ENCODE measurements at places on chromosomes 13 and 19.

- DNase-seq, result no peak
These were observed 9.5 kb downstream of the KMT2B start for GRCh38 chr19:35727053-35727955.

DNA sequence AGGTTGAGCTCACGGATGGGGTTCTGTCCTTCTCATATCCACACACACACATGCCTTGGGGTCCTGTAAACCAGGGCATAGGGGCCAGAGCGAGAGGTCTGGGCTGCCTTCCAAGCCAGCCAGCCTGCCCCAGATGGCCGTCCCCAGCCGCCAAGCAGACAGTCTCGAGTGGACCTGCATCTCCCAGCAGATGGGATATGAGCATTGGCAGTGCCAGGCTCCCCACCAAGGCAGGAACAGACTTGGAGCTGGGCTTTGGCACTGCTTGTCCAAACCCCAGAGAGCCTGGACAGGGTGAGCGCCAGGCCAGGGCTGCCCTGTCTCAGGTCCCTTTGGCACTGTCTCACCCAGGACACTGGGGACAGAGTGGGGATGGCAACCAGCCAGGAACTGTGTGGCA lies 130.4 kb downstream of the DPF1 start:
- no peak for DNase-seq

GRCh38 chr19:52910648-52911047 lies 12.6 kb downstream of the ZNF888 start:
- no peak for DNase-seq

DNA sequence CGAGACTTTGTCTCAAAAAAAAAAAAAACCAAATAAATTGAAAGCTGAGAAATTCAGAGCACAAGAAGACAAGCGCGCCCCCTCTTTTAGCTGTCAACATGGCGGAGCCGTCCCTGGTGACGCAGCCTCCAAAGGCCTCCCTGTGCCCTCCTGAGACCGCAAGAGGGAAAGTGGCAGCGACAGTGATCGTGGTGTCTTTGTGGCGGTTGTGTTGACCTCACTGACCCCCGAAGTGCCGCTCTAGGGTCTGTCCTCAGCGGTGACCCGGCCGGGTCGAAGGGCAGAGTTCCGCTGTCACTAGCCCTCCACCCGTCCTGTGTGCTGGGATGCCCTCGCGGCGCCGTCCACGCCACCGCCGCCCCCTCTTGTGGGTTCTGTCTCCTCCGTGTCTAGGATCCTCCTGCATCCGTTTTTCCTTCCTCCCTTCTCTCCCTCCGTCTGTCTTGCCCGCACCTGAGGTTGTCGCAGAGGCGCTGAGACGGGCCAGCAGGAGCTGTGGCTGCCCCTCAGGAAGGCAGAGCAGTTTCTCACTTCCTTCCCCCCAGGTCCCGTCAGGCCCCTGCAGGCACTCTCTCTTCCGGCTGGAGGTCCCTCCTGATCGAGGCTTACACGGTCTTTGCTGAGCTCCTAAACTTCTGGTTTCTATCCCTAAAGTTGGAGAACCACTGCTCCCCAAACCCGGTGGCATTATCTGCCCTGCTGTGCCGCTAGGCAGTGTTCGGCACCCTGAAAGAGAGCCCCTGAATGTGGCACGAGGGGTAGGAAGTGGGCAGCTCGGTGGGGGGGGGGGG lies 7.2 kb downstream of the UHRF1 start:
- DNase-seq, result peak; percentile 55

GRCh38 chr13:71877256-71877653 lies 10.3 kb upstream of the DACH1 start:
- DNase-seq, result no peak

- no peak for DNase-seq
These were observed 15.2 kb downstream of the NDFIP2 start for GRCh38 chr13:79496188-79496587.

- DNase-seq, result no peak
These were observed 2.9 kb upstream of the NTF4 start for GRCh38 chr19:49067554-49067953.

DNA sequence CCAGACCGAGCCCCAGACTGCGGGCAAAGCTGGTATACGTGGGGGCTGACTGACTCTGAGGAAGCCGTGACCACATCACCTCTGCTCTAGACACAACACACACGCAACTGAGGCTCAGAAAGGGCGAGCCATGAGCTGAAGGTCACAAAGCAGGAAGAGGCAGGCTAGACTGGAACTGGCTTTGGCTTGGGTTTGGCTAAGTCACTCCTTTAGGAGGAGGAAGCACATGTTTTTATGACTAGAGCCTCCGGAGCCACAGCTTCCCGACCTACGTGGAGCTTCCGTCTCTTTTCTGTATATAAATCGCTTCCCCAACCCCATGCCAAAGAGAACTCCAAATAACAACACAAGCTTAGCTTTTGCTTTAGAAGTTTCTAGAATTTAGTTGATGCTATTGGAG lies 48.0 kb downstream of the RFX2 start:
- DNase-seq, result peak; percentile 15

GRCh38 chr19:17329366-17330261 lies 5.0 kb downstream of the ANO8 start:
- no peak for DNase-seq

GRCh38 chr13:80924596-80924995 lies 583.7 kb upstream of the SPRY2 start:
- no peak for DNase-seq

DNA sequence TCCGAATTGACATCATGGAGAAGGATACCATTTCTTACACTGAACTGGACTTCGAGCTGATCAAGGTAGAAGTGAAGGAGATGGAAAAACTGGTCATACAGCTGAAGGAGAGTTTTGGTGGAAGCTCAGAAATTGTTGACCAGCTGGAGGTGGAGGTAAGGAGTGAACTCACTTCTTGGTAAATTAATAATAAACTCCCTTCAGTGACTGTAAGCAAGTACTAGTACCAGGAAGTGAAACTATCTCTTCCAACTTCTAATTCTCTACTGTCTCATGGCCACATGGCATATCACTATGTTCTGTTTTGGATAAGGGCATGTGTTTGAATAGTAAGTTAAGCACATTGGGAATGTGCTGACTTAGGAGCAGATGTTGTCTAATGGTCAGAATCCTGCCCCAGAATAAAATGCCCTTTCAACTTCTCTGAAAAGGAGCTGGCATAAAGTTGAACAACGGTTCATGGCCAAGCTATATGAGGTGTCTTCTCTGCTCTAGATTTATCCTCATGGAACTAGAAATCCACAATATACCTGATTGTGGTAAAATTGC lies 13.4 kb downstream of the OLFM4 start:
- no peak for DNase-seq

DNA sequence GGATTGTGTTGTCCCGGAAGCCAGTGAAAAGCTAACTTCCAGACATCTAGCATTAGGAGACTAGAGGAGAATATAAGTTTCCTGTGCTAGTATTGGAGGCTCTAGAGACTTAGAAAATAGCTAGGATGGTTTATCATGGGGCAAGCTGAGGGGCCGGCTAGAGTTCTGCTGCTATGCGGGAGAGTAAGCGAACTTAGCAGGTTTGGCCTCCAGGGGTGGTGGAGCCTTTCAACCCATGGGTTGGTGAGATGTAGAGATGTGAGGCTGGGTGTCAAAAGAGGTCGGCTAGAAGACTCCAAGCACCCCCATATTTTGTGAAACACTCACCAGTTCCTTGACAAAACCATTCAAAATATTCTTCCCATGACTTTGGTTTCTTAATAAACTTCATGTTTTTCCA lies 4.4 kb downstream of the SULT2A1 start:
- DNase-seq, result peak; percentile 22

DNA sequence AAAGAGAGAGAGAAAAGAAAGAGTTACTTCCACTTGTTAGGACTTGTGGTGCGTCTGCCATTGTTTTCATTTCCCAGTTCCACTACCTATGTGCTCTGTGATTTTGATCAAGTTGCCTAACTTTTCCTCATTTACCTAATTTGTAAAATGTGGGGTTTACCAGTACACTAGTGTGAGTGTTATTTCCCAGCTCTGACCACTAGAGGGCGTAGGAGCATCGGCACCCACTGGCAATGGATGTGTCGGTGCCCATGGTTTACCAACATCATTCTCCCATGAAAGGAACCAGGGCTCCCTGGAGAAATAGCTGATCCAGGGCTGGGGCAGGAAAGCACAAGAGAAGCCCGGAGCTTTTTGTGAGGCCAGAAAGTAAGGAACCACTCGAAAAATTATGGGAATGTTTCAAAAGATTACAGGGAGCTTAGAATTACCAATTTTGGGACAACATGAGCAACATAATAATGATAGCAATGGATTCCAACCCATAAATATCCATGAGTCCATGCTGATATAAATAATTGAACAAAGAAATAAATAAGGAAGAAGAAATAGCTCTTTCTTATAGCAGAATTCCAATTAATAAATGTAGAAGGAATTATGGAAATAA lies 15.1 kb upstream of the CEACAM4 start:
- DNase-seq, result peak; percentile 65

DNA sequence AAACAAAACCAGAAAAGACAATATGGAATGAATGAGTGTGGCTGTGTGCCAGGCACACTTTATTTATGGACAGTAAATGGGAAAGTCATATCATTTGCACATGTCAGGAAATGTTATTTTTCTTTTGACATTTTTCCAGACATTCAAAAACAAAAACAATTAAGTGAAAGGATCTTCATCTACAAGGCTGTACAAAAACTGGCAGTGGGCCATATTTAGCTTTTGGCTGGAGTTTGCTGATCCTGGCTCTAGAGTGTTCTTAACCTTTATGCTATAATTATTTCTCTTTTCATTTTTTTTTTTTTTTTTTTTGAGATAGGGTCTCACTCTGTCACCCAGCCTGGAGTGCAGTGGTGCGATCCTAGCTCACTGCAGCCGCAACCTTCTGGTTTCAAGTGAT lies 6.5 kb upstream of the TNFSF9 start:
- DNase-seq, result no peak

- no peak for DNase-seq
These were observed 18.7 kb upstream of the CEACAM1 start for GRCh38 chr19:42546831-42547500.

- no peak for DNase-seq
These were observed 278.0 kb downstream of the DACH1 start for GRCh38 chr13:71589032-71589431.

DNA sequence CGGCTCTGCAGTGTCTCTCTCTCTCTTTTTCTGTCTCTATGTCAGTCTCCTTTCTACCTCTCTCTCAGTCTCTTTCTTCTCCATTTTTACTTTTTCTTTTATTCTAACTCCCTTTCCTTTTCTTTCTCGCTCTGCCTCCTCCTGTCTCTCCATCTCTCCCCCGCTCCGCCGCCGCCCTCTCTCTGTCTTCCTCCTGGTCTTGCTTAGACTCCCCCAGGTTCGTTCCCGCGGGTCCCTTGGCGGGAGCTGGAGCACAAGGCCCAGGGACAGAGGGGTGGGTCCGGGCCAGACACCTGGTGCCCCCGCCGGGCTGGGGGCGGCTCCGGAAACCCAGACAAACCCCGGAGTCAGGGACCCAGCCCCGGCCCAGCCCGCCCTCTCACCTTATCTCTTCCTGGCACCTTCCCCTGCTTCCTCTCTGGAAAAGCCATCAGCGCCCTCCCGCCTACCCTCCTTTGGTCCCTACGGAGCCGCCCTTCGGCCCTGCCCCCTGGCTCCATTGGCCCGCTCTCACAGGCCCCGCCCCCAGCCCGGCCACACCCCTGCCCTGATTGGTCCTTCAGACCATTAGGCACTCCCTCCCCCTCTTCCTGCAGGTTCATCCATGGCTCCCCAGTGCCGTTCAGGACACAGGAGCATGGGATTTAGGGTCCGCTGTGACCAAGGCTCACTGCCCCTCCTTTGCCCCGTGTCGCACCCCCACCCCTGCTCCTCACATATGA lies 15.4 kb upstream of the NOP53 start:
- DNase-seq, result no peak

GRCh38 chr13:102170305-102170704 lies 231.5 kb downstream of the FGF14 start:
- DNase-seq, result no peak

DNA sequence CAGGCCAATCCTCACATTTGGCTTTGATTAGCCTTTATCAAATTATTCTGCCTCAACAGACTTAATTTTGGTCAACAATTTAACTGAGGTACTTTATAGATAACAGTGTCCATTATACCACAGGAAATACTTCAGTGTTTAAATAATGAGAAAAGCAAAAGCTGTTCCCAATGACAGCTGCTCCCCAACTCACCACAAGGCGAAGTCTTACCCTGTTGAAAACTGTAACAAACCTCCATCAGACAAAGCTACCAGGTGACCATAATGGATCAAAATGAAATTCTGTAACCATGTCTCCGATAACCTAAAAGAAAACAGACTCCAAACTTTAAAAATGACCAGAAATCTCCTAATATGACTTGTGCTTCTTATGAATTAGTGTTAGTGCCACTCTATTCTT lies 50.3 kb downstream of the ZNF44 start:
- DNase-seq, result no peak

GRCh38 chr19:1229924-1230782 lies 7.7 kb downstream of the CBARP start:
- no peak for DNase-seq

DNA sequence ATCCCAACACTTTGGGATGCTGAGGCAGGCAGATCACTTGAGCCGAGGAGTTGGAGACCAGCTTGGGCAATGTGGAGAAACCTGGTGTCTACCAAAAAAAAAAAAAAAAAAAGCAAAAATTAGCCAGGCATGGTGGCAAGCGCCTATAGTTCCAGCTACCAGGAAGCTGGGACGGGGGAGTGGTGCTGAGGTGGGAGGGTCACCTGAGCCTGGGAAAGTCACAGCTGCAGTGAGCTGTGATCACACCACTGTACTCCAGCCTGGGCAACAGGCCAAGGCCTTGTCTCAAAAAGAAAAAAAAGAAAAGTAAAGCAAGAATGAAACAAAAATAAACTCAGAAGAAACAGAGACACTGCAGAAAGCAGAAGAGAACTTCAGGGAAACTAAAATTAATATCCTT lies 31.6 kb downstream of the MTRF1 start:
- DNase-seq, result no peak

DNA sequence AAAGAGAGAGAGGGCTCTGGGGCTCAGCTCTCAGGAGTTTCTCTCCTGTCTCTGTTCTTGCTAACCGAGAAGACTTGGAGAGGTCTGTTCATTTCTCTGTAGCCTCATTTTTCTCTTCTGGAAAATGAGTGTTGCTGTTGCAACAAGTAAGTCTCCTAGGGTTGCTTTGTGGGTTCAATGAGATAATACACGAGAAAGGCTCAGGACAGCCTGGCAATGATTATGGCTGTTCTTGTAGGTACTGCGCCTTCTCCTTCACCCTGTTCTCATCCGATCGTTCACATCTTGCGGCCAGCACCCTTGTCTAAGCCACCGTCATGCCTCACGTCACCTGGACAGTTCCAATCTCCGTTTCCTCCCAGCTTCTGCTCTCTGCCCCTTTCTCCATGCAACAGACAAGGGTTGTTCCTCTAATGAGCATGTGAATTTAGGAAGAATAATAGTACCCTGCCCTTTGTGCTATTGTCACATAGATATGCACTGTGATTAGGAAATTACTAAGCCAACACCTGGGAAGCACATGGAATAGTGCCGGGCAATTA lies 4.2 kb downstream of the C5AR1 start:
- no peak for DNase-seq

GRCh38 chr13:30652746-30653386 lies 35.1 kb downstream of the USPL1 start:
- no peak for DNase-seq

DNA sequence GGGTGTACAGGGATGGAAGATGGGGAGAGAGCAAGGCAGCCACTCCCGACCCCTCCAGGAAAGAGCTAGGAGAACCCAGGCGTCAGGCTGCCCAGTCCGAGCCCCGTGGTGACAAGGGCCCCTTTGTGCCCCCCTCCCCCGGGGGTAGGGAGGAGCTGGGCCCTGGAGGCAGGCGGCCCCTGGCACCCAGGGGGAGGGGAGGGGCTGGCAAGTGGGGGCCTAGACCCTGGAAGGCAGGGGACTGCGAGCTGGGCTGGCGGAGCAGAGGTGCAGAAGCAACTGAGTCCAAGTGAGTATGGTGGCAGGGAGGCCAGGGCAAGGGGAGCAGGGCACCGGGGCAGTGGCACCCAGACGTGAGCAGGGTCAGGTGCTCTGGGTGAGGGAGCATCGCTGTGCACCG lies at the start of gene MAG:
MAG (plus strand) TSS at position 246 of the 400 bp plus-strand sequence. CDS start 3,248 bp downstream, outside the sequence.
- DNase-seq, result no peak
